ENCODE measurements at places on chromosomes 7 and 10.

- DNase-seq = no peak
Observed at GRCh38 chr10:132374176-132374575, 22.8 kb upstream of the PWWP2B start.

- DNase-seq = no peak
Observed at GRCh38 chr10:14784459-14785055, 9.9 kb upstream of the FAM107B start.

GRCh38 chr10:86840498-86840897, 84.1 kb downstream of the BMPR1A start:
- no peak for DNase-seq

GRCh38 chr7:22564511-22565045, 64.6 kb upstream of the STEAP1B start:
- no peak for DNase-seq

GRCh38 chr10:29908962-29909361, 150.4 kb downstream of the JCAD start:
- DNase-seq = no peak

- DNase-seq = no peak
Observed at GRCh38 chr7:129522088-129522970, 20.0 kb downstream of the SMKR1 start.

- DNase-seq = no peak
Observed at GRCh38 chr7:34298492-34299013, 359.5 kb upstream of the NPSR1 start.

GRCh38 chr7:24733414-24734060, 23.7 kb downstream of the GSDME start:
- DNase-seq = no peak

DNA sequence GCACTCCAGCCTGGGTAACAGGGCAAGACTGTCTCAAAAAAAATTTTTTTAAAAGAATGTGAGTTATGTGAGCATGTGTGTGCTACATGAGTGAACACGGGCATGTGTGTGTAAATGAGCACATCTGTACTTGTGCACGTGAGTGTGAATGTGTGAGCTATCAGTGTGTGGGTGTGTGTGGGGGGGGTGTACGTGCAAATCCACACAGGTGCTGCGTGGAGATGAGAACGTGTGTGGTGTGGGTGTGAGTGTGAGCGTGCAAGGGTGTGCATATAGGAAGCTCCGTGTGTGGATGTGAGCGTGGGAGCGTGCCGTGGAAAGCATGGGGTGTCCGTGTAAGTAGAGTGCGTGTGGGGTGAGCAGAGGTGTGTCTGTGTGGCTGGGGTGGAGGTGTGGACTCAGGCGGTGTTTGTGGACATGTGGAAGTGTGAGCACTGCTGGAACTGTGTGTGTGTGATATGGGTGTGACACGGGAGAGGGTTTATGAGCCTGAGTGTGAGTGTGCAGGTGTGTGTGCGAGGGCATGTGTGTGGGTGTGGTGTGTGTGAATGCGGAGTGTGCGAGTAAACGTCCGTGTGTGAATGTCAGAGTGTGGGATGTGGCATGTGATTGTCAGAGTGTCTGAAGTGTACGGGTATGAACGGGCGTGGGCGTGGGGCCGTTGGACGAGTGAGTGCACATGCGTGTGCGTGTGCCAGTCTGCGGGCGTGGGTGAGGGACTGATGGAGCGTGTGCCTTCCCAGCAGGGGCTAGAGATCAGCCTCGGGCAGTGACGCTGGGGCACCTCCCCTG, 45.9 kb upstream of the TNRC18 start:
- DNase-seq = no peak

GRCh38 chr7:78788464-78788863, 665.0 kb downstream of the MAGI2 start:
- DNase-seq = no peak

DNA sequence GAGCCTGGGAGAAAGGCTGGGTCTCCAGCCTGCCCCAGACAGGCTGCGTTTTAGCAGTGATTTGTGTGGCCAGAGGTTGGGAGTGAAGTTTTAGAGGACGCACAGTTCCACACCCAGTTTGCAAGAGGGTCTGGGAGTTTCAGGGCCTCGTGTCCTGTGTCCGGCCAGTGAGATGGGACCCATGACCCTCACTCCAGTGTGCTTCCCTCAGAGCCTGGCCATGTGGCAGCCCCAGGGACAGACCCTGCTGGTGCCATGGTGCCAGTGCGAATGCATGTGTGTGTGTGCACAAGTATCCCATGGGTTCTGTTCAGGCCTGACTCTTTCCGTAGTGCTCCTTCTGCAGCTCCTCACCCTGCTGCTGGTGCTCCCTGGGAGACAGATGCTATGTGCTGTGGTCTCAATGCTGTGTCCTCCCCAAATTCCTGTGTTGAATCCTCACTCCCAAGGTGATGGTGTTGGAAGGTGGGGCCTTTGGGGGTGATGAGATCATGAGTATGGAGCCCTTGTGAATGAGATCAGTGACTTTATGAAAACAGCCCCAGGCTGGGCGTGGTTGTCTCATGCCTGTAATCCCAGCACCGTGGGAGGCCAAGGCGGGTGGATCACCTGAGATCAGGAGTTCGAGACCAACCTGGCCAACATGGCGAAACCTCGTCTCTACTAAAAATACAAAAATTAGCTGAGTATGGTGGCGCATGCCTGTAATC, 16.5 kb downstream of the ECHDC3 start:
- DNase-seq = no peak

- DNase-seq = no peak
Observed at GRCh38 chr10:306675-307185, 171.5 kb downstream of the ZMYND11 start.

- DNase-seq = no peak
Observed at GRCh38 chr10:25768167-25768566, 165.9 kb upstream of the MYO3A start.

DNA sequence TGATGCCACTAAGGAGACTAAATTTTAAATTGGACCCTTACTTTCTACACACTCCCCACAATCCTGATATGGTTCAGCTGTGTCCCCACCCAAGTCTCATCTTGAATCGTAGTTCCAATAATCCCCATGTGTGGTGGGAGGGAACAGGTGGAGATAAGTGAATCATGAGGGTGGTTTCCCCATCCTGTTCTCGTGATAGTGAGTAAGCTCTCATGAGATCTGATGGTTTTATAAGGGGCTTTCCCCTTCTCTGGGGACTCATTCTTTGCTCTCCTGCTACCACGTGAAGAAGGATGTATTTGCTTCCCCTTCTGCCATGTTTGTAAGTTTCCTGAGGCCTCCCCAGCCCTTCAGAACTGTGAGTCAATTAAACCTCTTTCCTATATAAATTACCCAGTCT, 18.4 kb upstream of the BET1 start:
- no peak for DNase-seq

- DNase-seq = no peak
Observed at GRCh38 chr10:123999956-124000615, 93.3 kb downstream of the CHST15 start.

DNA sequence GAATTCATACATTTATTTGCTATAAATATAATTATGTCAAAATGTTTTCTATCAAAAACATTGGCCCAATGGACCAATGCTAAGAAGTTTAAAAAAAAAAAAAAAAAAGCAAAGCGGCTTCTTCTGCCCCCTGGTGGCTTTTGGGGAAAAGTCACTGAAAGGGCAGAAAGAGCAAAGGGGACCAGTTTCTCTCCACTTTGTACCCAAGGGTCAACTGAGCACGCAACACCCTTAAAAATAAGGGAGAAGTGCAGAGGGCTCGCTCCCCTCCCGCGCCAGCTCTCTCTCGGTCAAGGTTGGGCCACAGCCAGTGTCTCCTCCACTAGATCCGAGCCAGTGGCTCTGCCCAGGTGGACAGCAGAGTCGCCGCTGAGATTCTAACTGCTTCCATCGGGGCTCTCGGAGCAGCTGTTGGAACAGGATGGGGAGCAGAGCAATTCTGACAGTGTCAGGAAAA, 136.4 kb upstream of the FGFR2 start:
- DNase-seq = no peak

DNA sequence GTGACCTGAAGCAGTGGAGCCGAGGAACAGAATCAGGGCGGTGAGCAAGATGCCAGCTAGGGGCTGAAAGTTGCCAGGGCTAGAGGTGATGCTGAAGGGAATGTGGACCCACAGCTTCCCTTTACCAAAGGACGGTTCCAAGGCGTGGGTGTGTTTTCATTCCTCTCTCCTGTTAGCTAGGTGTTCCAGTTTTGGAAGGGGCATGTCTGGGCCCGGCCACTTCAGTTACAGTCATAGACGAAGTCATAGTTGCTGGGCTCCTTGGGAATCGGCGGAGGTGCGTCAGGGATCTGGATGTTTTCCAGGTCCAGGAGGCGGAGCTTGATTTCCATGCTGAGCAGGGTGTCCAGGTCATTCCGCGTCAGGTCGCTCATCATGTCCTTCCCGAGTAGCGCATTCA, 131.0 kb upstream of the AOAH start:
- no peak for DNase-seq

GRCh38 chr10:18786478-18786877, 127.2 kb downstream of the ARL5B start:
- no peak for DNase-seq

DNA sequence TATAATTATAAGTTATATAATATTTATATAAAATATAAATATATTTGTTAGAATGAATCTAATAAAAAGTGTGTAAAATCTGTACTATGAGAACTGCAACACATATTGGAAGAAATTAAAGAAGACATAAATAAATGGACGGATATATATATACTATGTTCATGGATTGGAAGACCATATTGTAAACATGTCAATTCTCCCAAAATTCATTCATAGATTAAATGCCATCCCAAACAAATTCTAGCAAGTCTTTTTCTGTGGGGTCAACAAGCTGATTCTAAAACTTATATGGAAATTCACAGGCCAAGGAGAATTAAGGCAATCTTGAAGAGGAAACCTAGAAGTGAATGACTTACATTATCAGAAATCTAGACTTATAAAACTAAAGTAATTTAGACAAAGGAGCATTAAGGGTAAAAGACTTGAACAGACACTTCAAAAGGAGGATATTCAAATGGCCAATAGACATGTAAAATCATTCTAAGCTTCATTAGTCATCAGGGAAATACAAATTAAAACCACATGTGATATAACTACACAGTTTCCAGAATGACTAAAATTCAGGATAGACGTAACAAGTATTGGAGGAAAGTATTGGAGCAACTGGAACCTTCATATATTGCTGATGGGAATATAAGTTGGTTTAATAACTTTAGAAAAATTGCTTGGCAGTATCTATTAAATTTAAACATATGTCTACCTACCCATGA, 225.9 kb downstream of the EMX2 start:
- DNase-seq = no peak

GRCh38 chr7:35676211-35676610, 18.7 kb downstream of the HERPUD2 start:
- DNase-seq = no peak

- no peak for DNase-seq
Observed at GRCh38 chr7:74290553-74290950, 1.3 kb downstream of the CLIP2 start.

- DNase-seq = no peak
Observed at GRCh38 chr7:95454438-95455045, 19.7 kb upstream of the PON2 start.

GRCh38 chr7:113093561-113093960, 6.9 kb upstream of the GPR85 start:
- no peak for DNase-seq

GRCh38 chr7:121313220-121313792, 15.5 kb upstream of the WNT16 start:
- DNase-seq = no peak

- no peak for DNase-seq
Observed at GRCh38 chr10:34058845-34059614, 724.6 kb upstream of the NRP1 start.

DNA sequence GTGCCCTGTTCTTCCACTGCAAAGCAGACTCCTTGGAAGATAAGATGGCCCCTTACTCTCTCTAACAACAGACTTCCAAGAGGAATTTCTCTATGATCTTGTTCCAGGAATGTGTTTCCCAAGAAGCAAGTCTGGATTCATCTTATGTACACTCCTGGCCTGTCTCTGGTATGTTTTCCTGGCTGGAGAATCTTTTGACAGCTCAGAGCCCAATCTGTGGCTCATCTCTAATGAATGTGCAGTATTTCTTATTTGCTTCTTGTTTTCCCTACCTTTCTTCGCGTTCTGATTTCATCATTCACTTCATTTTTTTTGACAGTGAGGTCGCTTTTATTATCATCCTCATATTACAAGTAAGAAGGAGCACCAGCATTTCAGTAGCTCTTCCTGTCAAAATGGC, 53.0 kb upstream of the PITRM1 start:
- no peak for DNase-seq

GRCh38 chr10:8344756-8345155, 290.3 kb downstream of the GATA3 start:
- DNase-seq = no peak

DNA sequence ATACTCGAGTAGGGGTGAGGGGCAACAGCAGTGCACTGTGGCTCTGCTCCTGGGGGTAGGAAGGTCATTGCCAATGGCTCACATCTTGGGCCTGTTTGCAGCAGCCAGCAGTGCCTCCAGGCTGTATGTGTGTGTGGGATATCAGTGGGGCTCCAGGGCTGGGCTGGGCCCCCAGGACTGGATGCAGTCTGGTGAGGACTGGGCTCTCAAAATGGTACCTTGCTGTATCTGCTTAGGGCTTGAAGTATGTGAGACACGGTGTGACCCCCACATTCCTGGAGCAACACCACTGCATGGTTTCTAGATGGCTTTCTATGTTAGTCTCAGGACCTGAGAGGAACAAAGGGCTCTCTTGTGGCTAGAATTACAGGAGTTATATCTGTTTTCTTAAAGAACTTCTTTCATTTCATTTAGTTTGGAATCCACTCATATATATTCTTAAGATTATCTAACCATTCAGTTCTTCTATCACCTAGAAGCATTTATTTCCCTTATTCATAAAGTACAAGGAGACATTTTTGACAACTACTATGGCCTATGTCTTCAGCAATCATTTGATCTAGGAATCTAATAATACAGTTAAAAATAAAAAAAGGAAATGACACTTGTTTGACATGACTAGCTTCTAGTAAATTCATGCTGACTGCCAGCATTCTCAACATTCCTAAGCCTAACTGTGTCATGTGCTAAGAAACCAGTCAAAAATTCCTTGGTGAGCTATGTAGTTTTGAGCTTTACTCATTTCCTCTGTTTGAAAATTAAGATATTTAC, 443.2 kb upstream of the SEMA3A start:
- no peak for DNase-seq

GRCh38 chr7:98066934-98067507, 39.6 kb upstream of the LMTK2 start:
- no peak for DNase-seq

DNA sequence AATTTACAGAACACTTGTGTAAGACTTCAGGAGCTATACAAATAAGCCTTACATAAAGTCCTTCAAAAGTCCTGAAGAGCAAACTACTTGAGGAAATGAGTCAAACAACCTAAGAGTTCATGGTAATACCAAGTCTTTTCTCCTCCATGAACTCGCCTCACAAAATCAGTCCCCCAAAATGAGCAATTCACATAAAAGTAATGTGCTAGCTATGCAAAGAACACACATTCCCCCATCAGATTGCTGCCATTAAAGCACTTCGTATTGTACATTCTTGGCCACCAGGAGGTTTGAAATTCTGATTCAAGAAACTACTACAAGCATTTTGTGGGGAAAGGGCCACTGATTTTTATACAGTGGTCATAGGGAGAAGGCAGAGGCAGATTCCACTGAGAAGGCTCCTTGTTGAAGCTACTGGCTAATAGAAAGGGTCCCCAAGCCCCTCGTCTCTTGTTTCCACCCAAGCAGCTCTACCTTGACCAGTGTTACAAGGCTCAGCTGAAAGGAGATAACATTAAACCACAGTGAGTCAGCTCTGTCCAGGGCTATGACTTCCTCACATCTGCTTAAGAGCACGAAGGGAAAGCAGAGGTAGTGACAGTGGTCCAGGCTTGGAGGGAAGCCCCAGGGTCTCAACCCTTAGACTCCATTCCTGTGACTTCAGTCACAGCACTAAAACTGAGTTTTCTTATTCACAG, 115.2 kb upstream of the CDK1 start:
- no peak for DNase-seq

GRCh38 chr7:63023182-63023787, 975.4 kb upstream of the ZNF722 start:
- no peak for DNase-seq
